ENCODE measurements at places on chromosomes 5 and 9.

DNA sequence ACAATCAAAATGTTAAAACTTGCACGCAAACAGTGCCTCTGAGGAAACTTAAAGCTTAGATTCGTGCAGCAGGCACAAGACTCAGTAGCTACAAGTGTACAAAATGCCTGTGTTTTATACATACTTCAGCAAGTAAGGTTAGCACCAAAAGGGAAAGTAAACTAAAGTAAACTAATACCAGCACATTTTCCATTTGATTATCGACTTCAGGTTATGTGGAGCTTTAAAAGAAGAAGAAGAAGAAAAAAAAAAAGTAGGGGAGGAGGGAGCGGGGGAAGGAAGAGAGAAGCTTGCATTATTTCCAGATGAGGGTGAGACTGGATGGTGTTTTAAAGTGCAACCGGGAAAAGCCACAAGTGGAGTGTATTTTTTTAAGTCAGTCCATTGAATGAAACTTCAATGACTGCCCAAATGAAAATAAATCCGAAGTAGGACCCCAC lies 596 bp upstream of the ADAMTS6 start:
- no peak for DNase-seq

- no peak for DNase-seq
Observed at GRCh38 chr5:141421489-141421855, 621 bp downstream of the PCDHGA11 start.

DNA sequence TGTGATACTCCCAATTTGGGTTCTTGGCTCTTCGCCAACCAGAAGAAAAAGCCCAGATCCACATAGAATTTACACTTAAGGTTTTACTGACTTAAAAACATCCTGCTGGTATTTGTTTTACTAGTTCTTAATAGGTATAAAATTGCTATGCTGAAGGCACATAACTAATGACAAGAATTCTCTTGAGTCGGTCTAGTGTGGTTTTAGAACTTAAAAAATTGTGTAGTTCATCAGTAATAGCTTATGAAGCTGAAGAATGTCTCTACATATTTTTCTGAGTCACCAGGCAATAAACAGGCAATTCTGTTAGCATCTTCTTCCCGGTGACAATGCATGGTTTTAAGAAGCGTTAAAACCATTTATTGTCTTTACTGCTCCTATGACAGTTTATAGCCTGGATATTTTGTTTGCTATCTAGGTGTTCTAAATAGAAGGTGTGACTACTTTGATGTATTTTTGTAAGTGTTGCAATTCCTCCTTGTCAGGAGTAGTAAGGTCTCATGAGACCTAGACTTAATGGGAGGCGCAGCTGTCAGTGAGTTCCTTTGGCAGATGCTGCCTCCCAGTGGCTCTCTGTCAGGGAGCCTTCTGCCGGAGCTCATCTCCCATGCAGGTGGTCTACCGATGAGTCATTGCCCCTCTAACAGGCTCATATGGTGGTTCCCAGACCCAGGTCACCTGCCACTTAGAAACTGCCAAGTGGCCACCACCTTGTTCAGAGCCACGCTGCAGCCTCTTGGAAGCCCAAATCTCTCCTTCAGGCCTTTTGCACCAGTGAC lies 173.8 kb downstream of the MAST4 start:
- DNase-seq: no peak

- DNase-seq: no peak
Observed at GRCh38 chr9:134968823-134969090, 51.0 kb upstream of the FCN1 start.

- DNase-seq: no peak
Observed at GRCh38 chr9:71052287-71052686, 69.1 kb downstream of the TRPM3 start.
